ENCODE measurements at places on chromosomes 12 and 14. TPM values are rescaled to one million over a fixed set of nuclear protein-coding genes. Genes with fewer than 3 reads are reported as not detected.

BEGAIN gene
- under 0.01 TPM for total RNA-seq

DNA sequence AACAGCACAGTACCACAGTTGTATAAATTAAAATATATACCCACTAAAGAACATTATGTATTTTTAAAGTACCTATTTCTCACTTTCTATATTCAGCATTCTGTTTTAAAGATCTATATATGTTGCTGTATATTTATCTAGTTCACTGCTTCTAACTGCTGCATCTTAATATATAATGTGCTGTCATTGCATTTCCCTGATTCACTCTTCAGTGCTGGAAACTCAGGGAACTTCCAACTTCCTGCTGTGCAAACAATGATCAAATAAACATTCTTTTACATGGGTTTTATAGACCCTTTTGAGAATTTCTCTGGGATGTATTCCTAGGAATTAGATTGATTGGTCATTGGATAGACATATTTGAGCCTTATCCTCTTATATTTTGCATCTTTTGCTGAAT lies 379.1 kb downstream of the APAF1 start:
- no peak for DNase-seq

- DNase-seq: no peak
These were observed 677.7 kb downstream of the TMEM121 start for GRCh38 chr14:106204063-106204462.

DNA sequence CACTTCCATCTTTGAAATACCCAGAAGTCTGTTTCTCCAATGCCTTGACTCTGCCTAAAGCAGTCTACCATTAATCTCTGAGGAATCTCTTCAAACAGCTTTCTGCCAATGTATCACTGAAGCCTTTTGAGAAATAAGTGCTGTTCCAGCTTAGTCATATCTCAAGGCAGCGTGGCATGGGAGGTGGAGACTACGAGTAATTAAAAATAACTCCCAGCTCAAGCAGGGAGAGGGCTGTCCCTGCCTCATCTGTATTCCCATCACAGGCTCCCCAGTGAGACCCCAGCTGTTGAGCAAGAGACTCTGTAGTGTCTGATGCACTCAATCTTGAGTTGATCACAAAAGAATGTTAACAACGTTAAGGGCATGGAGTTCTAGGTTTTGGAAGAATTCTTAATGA lies 700.6 kb downstream of the DIO2 start:
- peak; percentile 20 for DNase-seq

Data from fibroblast of lung (primary cell).